ELF-1 (cell line): ENCODE measurements at places on chromosomes 12 and 14.

GRCh38 chr14:104467641-104468040 is 111.9 kb upstream of the C14orf180 start:
- DNase-seq: no peak

GRCh38 chr12:31324116-31324844 is 1.7 kb downstream of the SINHCAF start:
- DNase-seq: peak; percentile 83

DNA sequence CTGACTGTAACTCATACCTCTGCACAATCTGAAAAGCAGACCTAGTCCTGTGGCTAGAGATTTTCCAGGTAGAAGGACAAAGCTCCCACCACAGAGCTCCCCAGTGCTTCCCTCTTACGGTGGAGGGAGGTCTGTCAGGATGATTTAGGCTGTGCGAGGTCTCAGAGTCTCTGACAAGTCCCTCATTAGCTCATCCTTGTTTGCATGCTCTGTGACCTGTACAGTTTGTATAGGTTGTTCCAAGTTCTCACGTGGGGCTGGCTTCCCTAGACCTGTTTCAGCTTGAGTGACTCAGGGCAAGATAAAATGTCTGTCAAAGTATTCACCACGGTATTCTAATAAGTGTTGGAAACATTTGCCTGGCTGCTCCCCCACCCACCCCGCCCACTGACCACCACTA is 34.8 kb downstream of the ASCL1 start:
- DNase-seq: no peak

- no peak for DNase-seq
These were observed 14.9 kb downstream of the ITGA7 start for GRCh38 chr12:55692631-55693322.

DNA sequence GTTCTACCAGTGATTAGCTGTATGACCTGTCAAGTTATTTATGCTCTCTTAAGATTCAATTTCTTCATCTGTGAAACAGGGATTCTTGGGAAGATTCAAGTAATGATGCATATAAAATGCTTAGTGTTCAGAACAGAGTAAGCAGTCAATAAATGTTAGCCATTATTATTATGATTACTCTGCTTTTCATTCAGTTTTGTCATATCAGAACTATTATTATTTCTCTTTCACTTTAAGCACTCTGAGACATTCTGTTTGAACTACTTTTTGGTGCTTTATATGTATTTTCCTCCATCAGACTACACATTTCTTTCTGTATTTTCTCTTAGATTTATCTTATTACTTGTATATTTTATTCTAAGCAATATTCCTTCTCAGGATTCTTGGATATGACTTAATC is 81.2 kb downstream of the CFAP54 start:
- no peak for DNase-seq

- no peak for DNase-seq
These were observed 4.5 kb downstream of the HMGA2 start for GRCh38 chr12:65828711-65829339.

- no peak for DNase-seq
These were observed 95.3 kb downstream of the BCAT1 start for GRCh38 chr12:24853588-24853987.

DNA sequence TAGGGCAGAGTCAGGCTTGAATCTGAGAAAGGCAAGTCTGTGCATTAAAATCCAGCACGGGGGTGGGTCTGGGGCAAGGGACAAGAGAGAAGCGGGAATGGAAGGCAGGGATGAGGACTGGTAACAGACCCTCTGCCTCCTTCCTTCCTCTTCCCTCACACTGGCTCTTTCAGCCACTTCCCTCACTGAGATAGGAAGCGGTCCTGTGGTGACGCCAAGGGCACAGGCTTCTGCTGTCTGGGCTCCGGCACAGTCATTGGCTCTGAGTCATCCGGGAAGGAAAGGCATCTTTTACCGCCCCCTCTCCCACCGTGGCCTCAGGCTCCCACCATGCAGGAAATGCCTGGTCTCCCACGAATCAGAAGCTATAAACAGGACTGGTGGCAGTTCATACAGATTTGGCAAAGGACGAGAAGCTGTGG is 70.2 kb downstream of the ETV6 start:
- DNase-seq: peak; percentile 82

- no peak for DNase-seq
These were observed 142.0 kb downstream of the TMEM30B start for GRCh38 chr14:61139006-61139599.

GRCh38 chr12:99135376-99135775 is 490.3 kb downstream of the APAF1 start:
- DNase-seq: no peak

GRCh38 chr12:54412786-54413185 is 6.3 kb downstream of the ITGA5 start:
- DNase-seq: no peak

DNA sequence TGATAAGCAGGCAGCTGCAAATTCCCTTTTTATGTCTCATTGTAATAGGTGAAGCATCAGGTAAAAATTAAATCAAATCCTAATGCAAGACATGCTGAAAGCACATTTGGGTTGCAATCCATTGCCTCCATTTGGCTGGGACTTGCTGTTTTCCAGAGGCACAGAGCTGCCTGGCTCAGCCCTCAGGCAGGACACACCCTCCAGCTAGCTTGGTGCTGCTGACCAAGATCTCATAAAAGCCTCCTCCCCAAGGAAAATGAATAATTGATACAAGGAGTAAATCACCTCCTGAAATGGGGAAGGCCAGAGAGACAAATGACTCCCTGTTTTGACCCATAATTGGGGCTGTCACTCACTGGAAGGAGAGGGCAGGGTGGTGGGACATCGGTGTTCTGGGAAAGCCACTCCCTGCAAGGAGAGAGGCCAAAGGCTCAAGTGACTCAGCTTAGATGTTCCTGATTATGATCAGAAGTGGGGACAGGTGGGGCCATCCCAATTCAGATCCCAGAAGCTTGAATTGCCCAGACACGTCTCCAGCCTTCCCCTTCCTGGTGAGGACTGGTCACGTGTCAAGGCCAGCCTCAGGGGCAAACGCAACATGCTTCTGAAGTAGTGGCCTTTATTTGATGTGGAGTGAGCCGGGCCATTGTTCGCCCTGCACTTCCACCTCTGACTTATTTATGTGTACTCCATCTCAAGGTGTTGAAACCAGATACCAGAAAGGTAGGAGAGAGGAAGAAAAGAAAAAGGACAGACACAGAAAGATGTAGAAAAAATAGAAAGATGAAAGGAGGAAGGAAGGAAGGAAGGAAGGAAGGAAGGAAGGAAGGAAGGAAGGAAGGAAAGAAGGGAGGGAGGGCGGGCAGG is 773.7 kb downstream of the BCL11B start:
- peak; percentile 29 for DNase-seq

DNA sequence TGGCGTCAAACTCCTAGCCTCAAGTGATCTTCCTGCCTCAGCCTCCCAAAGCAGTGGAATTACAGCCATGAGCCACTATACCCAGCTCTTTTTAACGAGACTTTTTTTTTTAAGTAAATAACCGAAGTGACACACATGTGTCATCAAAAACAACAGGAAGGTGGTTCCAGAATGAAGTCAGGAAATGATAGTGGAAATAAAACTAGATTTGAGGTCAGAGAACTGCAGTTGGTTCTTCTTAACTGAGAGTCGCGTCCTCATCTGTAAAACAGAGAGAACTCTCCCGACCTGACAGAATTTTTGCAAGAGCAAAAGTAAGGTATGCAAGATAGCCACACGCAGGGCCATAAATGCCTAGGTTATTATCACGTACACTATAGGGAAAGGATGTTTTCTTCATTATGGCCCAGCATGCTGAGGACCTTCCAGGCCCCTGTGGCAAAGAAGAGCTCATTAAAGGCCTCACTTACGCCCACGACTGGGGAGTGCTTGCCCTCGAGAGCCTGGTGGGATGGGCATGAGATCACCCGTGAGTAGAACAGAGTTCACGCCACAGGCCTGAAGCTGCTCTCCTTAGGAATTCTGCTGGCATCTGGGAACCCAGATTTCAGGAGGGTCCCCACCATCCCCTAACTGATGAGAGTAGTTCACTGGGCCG is 67.2 kb downstream of the SCARB1 start:
- DNase-seq: no peak
